Stimulated activated naive B cell treated with anti-CD40 and anti-IgM and Interleukin-4, amounts not matched to agents 10 μg/mL and 1 μg/mL and 100 μg/mL, for 72 hours (primary cell): ENCODE measurements at places on chromosomes 5 and 9.

- DNase-seq, result no peak
- H3K27ac ChIP-seq, result no peak overlapping the region
- peaks cover 18% of the 10 kb centered on the region for H3K36me3 ChIP-seq
Measured at GRCh38 chr9:137174722-137175293, 3.0 kb upstream of the TMEM210 start.

DNA sequence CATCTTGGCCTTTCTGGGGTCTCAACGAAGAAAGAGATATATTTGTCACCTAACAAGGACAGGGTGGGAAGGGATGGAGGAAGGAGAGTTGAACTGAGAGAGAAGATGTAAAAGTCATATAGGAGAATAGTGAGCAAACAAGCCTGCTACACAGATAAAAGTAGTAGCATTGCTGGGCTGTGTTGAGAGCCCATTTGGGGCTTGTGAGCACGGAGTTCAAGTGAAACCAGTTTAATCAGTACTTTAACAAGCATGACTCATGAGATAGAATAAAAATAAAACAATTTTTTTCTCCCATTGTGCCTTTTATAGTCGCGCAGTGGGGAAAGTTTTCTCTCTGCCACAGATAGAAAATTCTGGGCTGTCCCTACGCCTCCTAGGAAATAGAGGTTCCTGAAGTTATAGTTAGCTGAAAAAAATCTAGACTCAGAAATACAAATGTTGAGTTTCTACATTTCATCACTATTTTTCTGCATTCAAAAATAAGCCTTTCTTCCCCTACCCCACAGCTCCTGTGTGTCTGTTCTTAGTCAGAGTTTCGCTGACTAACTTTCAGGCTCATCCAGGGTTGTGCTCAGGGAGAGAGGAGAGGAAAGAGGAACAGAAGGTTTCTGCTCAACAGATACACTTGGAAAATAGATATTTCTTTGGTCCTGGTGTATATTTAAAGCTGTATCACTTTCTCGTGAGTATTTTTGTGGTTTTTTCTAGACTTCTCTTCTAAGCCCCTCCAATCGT lies 395.8 kb upstream of the ADAMTSL1 start:
- no peaks in the 10 kb centered on the region for H3K27me3 ChIP-seq
- H3K27ac ChIP-seq, result no peak overlapping the region
- no peak for DNase-seq
- no peaks in the 10 kb centered on the region for H3K36me3 ChIP-seq
- H3K4me3 ChIP-seq, result no peak overlapping the region
- H3K4me1 ChIP-seq, result no peaks in the 10 kb centered on the region

- no peaks in the 10 kb centered on the region for H3K27me3 ChIP-seq
- no peaks in the 10 kb centered on the region for H3K36me3 ChIP-seq
- H3K4me3 ChIP-seq, result no peak overlapping the region
- no peak overlapping the region for H3K27ac ChIP-seq
- no peak for DNase-seq
- H3K4me1 ChIP-seq, result no peaks in the 10 kb centered on the region
Measured at GRCh38 chr9:4034404-4034803, 265.5 kb downstream of the GLIS3 start.

- H3K27ac ChIP-seq, result no peak overlapping the region
- no peak overlapping the region for H3K4me3 ChIP-seq
- DNase-seq, result no peak
- no peaks in the 10 kb centered on the region for H3K27me3 ChIP-seq
- H3K4me1 ChIP-seq, result peaks cover 6% of the 10 kb centered on the region
Measured at GRCh38 chr9:5263351-5264218, 32.4 kb downstream of the INSL4 start.

DNA sequence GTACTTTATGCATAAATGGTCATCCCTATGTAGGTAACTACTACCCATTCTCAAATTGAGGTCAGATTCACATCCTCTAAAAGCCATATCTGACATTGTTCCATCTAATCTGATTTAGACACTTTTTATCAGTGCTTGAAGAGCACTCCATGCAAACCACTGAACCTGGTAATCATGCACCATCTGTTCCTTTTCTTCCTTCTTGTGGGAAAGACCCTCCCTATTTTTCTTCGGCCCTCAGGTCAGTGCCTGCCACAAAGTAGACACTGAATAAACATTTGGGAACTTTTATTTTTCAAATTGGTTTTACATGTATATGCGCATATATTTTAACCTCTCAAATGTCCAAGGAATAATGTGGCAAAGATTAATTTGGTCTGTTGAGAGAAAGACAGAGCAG lies 26.0 kb upstream of the PDE4D start:
- H3K27me3 ChIP-seq, result no peaks in the 10 kb centered on the region
- H3K36me3 ChIP-seq, result no peaks in the 10 kb centered on the region
- no peak overlapping the region for H3K27ac ChIP-seq
- no peaks in the 10 kb centered on the region for H3K4me1 ChIP-seq
- no peak overlapping the region for H3K4me3 ChIP-seq
- no peak for DNase-seq
